ENCODE measurements at places on chromosomes 12 and 14.

DNA sequence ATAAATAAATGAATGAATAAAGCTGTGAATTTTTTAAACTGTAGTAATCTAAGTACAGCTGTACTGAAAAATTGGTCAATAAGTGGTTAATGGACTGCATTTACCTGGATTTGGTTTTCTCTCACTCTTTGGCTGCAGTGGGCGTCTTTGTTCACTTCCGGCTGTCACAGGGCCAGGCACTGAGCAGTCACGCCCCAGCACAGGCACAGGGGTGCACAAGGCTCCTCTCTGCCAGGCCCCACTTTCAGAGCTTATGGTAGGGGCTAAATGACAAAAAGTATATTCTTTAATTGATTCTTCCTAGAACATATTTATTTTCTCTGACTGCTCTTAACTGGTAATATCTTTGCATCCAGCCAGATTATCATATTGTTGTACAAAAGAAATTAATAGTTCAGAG, 70.6 kb upstream of the DYNC1H1 start:
- DNase-seq: no peak

DNA sequence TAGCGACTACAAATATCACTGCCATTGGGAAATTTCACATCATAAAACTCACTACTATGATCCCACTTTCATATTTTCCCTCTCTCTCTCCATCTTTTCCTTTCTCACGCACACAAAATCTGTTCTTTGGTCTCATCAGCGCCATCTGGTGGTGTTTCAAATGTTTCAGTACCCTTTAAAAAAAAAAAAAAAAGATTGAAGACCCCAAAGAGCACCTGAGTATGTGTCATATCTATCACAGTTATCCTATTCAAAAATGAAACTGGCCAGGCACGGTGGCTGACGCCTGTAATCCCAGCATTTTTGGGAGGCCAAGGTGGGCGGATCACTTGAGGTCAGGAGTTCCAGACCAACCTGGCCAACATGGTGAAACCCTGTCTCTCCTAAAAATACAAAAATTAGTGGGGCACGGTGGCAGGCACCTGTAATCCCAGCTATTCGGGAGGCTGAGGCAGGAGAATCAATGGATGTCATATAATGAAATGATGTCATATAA, 72.4 kb downstream of the TTC9 start:
- DNase-seq: peak; percentile 46

DNA sequence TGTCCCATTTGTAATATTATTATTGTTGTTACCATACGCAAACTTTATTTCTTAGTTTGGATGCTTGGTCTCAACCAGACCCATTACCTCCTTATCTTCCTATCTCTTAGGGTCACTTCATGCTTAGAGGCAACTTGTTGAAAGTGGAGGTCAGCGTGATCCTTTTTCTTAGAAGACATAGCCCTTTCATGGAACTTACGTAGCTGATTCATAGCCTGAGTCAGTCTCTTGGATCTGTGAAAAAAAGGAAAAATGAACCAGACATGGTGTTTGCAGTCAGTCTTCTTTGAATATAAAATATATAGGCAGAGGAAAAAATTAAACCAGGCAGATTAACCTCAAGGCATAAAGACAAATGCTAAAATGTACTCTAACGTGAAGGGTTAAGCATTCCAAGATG, 613.7 kb downstream of the DIO2 start:
- DNase-seq: no peak

DNA sequence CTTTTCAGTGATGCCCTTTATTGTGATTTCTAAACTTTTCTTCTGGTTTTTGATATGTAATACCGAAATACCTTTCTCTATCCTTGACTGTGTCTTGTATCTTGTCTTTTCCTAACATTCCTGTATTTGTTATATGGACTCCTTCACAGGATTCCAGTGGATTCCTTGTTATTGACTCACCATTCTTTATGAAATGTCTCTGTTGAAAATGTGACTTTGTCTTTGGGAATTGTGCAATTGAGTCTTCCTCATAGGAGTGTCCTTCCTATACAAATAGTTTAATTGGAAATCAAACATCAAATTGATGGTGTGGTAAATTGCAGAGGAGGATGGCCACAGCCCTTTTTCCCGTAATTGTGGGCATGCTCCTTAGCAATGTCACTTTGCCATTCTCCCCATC, 296.6 kb upstream of the KITLG start:
- no peak for DNase-seq

Measured in AML-193 (cell line).